ENCODE measurements at places on chromosomes 4 and X. TPM values are rescaled to one million over a fixed set of nuclear protein-coding genes. Genes with fewer than 3 reads are reported as not detected.

DNA sequence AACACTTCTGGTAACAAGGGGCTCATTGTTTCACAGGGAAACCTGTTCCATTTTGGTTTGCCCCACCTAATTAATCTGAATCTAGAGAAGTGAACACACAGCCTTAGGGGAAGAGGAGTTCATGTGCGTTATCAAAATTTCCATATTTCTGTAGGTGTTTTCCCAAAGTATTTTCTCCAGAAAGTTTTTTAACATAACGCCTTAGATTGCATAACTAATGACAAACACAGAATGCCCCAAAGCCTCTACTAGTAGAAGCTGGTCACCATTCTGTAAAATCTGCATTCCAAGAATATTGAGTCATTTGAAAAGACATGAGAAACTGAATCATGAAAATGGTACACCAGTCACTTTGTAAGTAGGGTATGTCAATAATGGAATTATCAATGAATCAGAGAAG is 41.1 kb downstream of the IL13RA2 start:
- H3K4me3 ChIP-seq: no peak overlapping the region
- no peaks in the 10 kb centered on the region for H3K27me3 ChIP-seq
- no peaks in the 10 kb centered on the region for H3K4me1 ChIP-seq

- H3K27ac ChIP-seq: no peak overlapping the region
- H3K4me3 ChIP-seq: no peak overlapping the region
- no peaks in the 10 kb centered on the region for H3K36me3 ChIP-seq
- no peaks in the 10 kb centered on the region for H3K27me3 ChIP-seq
- no peaks in the 10 kb centered on the region for H3K4me1 ChIP-seq
These were observed 120.0 kb downstream of the ADGRL3 start for GRCh38 chr4:61320154-61320553.

GRCh38 chr4:154714339-154715040 is 29.3 kb upstream of the LRAT start:
- H3K36me3 ChIP-seq: no peaks in the 10 kb centered on the region
- no peak for DNase-seq
- H3K27ac ChIP-seq: no peak overlapping the region
- H3K27me3 ChIP-seq: no peaks in the 10 kb centered on the region
- H3K4me3 ChIP-seq: no peak overlapping the region

GRCh38 chr4:102230194-102230593 is 115.1 kb downstream of the SLC39A8 start:
- DNase-seq: no peak
- no peak overlapping the region for H3K4me3 ChIP-seq
- no peaks in the 10 kb centered on the region for H3K27me3 ChIP-seq
- no peaks in the 10 kb centered on the region for H3K4me1 ChIP-seq

- no peaks in the 10 kb centered on the region for H3K36me3 ChIP-seq
- H3K4me1 ChIP-seq: no peaks in the 10 kb centered on the region
- DNase-seq: no peak
- H3K27me3 ChIP-seq: peaks cover 10% of the 10 kb centered on the region
These were observed 90.6 kb upstream of the WWC2 start for GRCh38 chr4:183008492-183008891.

GRCh38 chrX:110308220-110308619 is 9.7 kb downstream of the AMMECR1 start:
- H3K27ac ChIP-seq: no peak overlapping the region
- H3K27me3 ChIP-seq: no peaks in the 10 kb centered on the region
- no peaks in the 10 kb centered on the region for H3K36me3 ChIP-seq
- H3K4me3 ChIP-seq: no peak overlapping the region

DNA sequence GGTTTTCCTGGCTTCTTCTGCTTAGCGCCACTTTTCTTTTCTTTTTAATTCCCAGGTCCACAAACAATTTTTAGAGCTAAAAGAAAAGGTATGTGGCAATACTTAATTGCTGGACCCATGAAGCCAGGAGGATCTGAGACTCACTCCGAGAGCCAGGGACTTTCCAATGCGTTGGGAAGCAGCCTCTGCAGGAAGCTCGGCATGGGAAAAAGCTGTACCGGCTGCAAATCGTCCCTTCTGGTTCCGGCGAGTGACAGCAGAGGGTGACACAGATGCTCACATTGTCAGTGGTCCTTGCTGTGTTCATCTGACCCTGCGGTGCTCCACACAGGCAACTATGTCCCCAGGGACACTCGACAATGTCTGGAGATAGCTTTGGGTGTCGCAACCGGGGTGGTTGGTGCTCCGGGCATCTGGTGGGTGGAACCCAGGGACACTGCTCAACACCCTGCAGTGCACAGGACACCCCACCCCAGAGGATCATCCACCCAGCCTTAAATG is 164.0 kb downstream of the PRKX start:
- no peaks in the 10 kb centered on the region for H3K4me1 ChIP-seq
- H3K27ac ChIP-seq: no peak overlapping the region
- no peaks in the 10 kb centered on the region for H3K36me3 ChIP-seq
- peak overlapping the region; percentile 10 for H3K4me3 ChIP-seq

DNA sequence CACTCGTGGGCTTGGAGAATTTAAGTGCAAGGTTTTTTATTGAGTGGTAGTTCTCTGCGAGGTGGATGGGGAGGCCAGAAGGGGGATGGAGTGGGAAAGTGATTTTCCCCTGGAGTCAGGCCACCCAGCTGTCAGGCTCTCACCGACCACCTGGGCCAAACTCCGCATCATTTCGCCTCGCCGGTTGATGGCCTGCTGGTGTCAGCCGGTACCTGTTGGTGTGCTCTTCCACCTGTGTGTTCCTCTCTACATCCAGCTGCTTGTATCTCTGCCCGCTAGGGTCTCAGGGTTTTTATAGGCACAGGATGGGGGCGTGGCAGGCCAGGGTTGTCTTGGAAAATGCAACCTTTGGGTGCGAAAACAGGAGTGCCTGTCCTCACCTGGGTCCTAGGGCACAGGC is 200.9 kb downstream of the DACH2 start:
- no peaks in the 10 kb centered on the region for H3K27me3 ChIP-seq
- H3K4me3 ChIP-seq: no peak overlapping the region
- no peak for DNase-seq
- no peaks in the 10 kb centered on the region for H3K4me1 ChIP-seq
- no peak overlapping the region for H3K27ac ChIP-seq

- H3K4me3 ChIP-seq: no peak overlapping the region
- DNase-seq: no peak
- H3K27ac ChIP-seq: no peak overlapping the region
These were observed 380.6 kb downstream of the MAPK10 start for GRCh38 chr4:85979276-85979675.

DNA sequence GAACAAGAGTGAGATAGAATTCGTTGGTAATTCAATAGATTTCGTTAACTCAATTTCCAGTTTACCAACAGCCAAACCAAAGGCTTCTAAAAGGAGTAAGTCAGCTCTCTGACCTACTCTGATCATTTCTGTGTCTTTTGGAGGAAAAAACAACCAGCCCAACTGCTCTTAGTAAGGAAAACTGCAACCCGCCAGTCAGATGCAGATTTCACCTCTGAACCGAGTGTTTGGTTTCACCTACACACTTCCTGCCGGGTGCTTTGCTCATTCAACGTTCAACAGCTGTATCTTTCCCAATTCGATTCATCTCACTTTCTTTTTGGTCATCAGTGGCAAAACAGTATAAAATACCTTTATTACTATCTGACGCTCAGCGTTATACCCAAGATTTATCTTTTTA is 24.5 kb downstream of the TMSB4X start:
- no peak overlapping the region for H3K4me3 ChIP-seq
- H3K27me3 ChIP-seq: no peaks in the 10 kb centered on the region
- DNase-seq: no peak

DNA sequence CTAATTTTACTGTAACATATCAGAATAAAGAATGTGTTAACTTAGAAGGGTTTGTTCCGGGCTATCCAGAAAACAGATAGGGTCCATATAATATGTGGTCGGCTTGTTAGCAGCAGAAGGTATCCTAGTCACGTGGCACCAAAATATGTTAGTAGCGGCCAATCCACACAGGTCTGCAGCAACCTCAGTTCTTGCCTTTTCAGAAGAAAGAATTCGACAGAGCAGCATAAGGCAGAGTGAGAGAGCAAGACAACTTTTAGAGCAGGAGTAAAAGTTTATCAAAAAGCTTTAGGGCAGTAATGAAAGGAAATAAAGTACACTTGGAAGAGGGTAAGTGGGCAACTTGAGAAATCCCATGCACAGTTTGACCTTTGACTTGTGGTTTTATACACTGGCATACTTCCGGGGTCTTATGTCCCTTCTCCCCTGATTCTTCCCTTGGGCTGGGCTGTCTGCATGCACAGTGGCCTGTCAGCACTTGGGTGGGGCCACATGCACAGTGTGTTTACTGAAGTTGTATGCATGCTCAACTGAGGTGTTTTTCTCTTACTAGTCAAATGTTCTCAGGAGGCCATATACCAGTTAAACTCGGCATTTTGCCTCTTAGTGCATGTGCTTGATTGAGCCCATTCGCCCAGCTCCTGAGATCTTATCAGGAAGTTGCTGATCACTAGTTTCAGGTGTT is 37.0 kb upstream of the ABCG2 start:
- no peaks in the 10 kb centered on the region for H3K27me3 ChIP-seq
- no peak overlapping the region for H3K27ac ChIP-seq
- DNase-seq: no peak
- H3K4me1 ChIP-seq: no peaks in the 10 kb centered on the region

GRCh38 chr4:152106113-152106763 is 345.4 kb upstream of the GATB start:
- no peaks in the 10 kb centered on the region for H3K27me3 ChIP-seq
- no peak overlapping the region for H3K27ac ChIP-seq
- no peaks in the 10 kb centered on the region for H3K36me3 ChIP-seq
- no peak for DNase-seq

DNA sequence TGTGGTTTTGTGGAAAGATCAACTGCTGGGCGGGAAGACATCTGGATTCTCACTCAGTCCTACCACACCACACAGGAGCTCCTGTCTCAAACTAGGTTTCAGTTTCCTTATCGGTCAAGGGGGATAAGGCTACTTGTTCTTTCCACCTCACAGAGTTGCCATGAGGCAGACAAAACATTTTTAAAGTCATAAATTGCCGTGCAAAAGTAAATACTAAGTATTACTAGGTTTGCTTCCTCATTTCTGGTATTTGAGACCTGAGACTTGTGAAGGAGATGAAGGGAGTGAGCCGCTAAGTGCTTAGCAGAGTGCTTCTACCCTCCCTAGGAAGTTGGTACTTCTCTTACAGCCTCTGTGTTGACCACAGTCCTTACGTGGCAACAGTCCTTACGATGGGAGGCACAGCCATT is 1.5 kb downstream of the LAP3 start:
- H3K4me1 ChIP-seq: peaks cover 35% of the 10 kb centered on the region
- H3K36me3 ChIP-seq: peaks cover 26% of the 10 kb centered on the region
- peak overlapping the region; percentile 75 for H3K4me3 ChIP-seq
- H3K27ac ChIP-seq: peak overlapping the region; percentile 91

- no peak overlapping the region for H3K4me3 ChIP-seq
- H3K27ac ChIP-seq: no peak overlapping the region
- DNase-seq: no peak
- no peaks in the 10 kb centered on the region for H3K36me3 ChIP-seq
- H3K27me3 ChIP-seq: no peaks in the 10 kb centered on the region
These were observed 277.9 kb downstream of the KLHL13 start for GRCh38 chrX:117838581-117839331.

DNA sequence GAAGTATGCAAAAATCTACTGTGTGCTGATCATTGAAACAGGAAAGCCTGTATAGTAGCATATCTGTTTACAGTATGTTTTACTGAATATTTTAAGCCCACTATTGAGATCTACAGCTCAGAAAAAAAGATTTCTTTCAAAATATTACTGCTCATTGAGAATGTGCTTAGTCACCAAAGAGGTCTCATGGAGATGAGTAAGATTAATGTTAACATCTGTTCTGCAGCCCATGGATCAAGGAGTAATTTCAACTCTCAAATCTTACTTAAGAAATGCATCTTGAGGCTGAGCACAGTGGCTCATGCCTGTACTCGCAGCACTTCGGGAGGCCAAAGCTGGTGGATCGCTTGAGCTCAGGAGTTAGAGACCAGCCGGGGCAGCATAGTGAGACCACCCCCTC is 3.3 kb downstream of the RNF4 start:
- H3K4me3 ChIP-seq: no peak overlapping the region
- H3K4me1 ChIP-seq: peaks cover 24% of the 10 kb centered on the region
- H3K27ac ChIP-seq: no peak overlapping the region

DNA sequence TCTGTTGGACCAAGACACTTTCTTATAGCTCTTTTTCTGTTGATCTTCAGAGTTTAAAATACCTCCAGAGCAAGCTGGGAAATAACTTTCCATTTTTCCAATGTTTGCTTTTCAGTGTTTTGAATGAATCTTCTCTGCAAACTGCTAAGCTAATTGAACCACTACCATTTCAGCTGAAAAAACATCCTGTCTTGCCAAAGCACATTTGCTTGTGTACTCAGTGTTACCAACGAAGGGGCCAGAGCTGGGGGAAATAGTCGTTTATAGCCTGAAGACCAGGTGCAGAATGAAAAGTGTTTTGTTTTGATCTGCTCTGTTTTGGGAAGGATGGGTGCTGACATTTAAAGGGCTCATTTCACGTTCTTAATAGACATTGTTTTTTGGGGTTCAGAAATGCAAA is 88.4 kb upstream of the CLNK start:
- H3K36me3 ChIP-seq: no peaks in the 10 kb centered on the region
- H3K27ac ChIP-seq: no peak overlapping the region
- H3K27me3 ChIP-seq: no peaks in the 10 kb centered on the region
- no peak for DNase-seq
- H3K4me1 ChIP-seq: no peaks in the 10 kb centered on the region
- H3K4me3 ChIP-seq: no peak overlapping the region

DNA sequence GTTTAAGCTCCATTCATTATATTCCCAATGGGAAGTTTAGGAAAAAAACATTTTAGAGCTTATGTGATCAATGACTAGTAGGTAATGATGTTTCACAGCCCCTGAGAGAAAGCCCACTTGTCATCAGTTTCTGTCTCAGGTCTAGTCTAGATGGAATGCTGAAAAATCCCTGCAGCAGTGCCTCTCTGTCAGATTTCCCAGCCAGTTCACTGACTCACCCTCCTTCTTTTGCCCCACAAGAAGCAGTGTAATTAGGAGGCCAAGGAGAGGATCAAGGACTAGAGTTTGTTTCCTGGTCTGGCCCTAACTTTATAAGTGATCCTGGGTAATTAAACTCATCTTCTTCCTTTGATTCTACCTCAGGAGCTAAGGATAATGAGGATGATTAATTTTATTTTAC is 118.7 kb upstream of the ANXA3 start:
- H3K27me3 ChIP-seq: no peaks in the 10 kb centered on the region
- H3K4me1 ChIP-seq: no peaks in the 10 kb centered on the region
- H3K36me3 ChIP-seq: no peaks in the 10 kb centered on the region
- H3K27ac ChIP-seq: no peak overlapping the region
- H3K4me3 ChIP-seq: no peak overlapping the region

DNA sequence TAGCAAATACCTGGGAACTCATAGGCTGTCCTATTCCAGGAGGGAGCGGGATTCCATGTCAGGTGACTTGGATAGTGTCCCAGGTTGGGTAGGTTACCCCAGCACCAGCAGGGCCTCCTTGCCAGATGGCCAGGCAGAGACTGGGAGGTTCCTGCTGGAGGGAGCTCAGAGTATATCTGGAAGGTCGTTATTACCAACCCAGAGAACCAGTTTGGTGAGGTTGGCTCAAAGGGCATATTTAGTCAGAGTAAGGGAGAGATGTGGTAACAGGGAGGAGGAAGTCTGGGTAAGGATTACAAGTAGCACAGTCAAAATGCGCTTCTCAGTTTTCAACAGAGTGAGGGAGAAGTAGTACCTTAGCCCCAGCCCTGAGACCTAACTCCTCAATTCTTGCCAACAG is 53.3 kb upstream of the LNX1 start:
- peak; percentile 72 for DNase-seq
- H3K4me1 ChIP-seq: peaks cover 15% of the 10 kb centered on the region
- H3K27ac ChIP-seq: peak overlapping the region; percentile 44
- no peaks in the 10 kb centered on the region for H3K27me3 ChIP-seq
- no peaks in the 10 kb centered on the region for H3K36me3 ChIP-seq

SERPINA7 gene
- not detected for total RNA-seq

RIBC1 gene
- total RNA-seq: 0.87 TPM

OPN1LW gene
- total RNA-seq: not detected

COX18 gene
- 13.2 TPM for total RNA-seq

SMIM43 gene
- not detected for total RNA-seq

ZNF595 gene
- total RNA-seq: 16.1 TPM

SPANXN5 gene
- not detected for total RNA-seq

Measured in upper lobe of right lung (tissue), 1 donor.